Effector CD4-positive, alpha-beta T cell (primary cell): ENCODE measurements at places on chromosomes 3 and 15.

DNA sequence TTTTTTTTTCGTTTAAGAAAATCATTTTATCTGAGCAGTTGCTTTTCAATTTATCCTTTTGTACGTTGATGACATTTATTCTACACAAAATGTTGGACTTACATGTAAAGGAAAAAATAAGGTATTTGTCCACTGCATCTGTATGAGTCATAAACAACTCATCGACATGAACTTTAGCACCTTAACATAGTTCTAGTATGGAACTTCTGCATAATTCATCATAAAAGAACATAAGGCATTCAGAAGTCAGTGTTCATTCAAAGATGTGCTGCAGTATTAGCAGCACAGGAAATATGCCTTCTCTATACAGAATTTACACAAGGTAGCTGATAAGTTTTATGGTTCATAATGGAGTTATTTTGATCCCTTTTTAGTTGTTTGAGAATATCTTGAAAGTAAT lies 801.6 kb downstream of the CADM2 start:
- DNase-seq: no peak

DNA sequence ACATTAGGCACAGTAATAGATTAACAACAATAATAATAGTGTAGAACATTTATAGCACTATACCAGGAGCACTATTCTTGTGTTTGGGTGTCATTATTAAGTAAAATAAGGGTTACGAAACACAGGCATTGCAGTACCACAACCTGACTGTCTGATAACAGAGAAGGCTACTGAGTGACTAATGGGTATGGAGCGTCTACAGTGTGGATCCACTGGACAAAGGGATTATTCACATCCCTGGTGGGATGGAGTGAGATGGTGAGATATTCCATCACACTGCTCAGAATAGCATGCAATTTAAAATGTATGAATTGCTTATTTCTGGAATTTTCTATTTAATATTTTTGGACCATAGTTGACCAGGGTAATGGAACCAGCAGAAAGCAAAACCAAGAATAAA lies 18.2 kb downstream of the MINDY4B start:
- DNase-seq: no peak

GRCh38 chr3:170002879-170003278 lies 34.9 kb upstream of the GPR160 start:
- DNase-seq: no peak

- DNase-seq: peak; percentile 12
These were observed 123.7 kb downstream of the RBPMS2 start for GRCh38 chr15:64651601-64652191.

- DNase-seq: no peak
These were observed 599.5 kb downstream of the FHIT start for GRCh38 chr3:60651799-60652198.

DNA sequence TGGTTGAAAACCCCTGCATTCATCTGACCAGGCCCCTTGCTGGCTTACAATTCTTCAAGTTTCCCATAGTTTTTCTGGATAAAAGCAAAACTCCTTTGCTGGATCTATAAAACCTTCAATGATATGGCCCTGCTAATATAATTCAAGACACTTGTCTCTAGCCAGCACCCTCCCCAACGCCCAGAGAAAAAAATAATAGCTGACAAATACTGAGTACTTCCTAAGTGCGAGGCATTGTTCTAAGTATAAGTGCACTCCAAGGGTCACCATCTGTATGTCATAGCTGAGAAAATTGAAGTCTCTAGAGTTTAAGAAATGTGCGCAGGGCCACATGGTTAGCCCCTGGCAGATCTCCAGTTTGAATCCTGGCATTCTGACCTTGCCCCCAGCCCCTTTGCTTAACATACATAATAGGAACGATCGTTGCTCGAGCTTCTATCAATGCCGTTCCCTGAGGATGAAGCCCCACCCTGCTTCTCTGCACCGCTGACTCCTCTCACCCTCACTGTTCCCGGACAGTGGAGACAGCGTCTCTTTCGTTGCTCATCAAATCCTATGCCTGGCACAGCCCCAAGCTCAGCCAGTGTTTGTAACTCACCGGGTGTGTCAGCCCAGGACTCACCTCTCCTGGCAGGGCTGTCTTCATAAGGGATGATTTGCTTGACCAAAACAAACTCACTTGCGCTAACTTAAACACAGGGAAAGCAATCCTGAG lies 377.1 kb upstream of the PROK2 start:
- DNase-seq: no peak

DNA sequence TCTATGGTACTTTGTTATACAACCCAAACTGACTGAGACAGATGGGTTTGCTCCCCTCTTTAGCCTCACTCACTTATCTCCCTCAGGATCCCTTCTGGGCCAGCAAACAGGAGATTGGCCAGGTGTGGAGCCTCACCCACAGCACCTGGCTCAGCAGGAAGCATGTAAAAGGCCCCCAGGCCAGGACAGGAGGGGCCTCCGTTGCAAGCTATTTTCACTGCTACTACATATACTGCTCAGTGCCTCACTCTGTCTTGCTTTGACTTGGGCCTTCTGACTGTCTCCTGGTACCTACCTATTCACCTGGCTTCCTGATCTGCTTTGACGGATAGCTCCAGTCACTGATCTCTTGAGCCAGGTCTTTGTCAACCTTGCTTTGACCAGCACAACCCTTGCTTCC lies 20.4 kb upstream of the TPM1 start:
- DNase-seq: no peak

DNA sequence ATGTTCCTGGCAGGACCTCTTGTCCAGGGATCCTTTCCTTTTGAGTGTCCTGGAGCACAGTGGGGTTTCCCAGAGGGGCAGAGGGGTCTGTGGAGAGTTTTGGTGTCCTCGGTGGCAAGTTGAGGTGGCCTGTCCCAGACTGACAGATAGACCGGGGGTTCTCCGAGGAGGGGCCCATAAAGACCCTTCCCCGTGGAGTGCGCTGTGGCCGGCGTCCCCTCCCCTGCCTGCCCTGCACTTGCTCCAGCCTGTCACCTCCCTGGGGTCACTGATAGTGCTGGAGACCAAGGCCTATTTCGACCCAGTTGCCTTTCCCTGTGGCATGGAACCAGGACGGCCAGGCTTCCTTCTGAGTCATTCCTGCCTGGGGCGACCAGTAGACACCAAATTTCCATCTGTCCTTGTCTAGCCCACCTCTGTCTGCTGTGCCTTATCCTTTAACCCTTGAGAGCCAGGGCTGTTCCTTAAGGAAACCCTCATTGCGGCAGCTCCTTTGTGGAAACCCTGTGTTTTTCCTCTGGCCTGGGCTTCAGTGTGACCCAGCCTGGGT lies 2.9 kb downstream of the MUC4 start:
- DNase-seq: no peak

DNA sequence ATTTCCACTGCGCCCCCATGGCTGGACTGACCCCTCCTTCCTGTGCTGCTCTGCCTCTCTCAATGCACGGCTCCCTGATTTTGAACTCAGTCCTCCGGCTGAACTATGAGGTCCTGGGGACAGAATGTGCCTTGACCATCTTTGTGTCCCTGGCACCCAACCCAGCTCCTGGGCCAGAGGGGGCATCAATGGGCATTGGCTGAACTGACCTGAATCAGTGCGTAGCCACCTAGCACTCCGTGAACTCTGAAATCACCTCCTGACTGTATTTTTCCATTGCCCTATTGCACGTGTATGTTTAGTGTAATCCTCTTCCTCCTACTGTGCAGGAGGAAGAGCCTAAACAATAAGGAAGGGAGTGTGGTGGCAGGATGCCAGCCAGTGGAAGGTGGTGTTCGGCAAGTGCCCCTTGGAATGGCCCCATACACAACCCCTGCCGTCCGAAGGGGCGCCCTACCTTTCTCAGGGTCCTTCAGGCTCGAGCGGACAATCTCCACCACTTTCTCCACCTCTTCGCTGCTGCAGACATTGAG lies 33.5 kb downstream of the BDH1 start:
- DNase-seq: no peak

GRCh38 chr3:46369675-46370132 lies 1.0 kb upstream of the CCR5 start:
- no peak for DNase-seq

- DNase-seq: no peak
These were observed 140.5 kb downstream of the TLE3 start for GRCh38 chr15:69957175-69957574.

GRCh38 chr3:11230832-11231231 lies 41.4 kb upstream of the ATG7 start:
- DNase-seq: no peak

DNA sequence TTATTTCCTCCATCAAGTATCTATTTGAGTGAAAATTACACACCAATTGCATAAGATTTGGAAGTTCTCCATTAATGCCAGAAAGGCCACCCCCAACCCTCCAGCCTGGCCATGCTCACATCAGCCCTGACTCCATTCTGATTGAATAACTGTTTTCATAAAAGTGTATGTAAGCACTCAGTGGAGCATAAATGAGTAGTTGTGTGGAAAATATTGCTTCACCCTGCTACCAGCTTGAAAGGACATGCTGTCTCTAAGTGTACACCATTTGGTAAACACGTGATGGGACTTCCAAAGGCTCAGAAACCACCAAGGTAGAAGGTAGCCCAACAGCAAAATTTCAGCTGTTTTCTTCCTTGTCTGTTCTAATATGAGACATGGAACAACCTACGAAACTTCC lies 393.8 kb downstream of the ZNF385D start:
- no peak for DNase-seq

GRCh38 chr15:37016231-37016630 lies 84.1 kb downstream of the MEIS2 start:
- DNase-seq: no peak

DNA sequence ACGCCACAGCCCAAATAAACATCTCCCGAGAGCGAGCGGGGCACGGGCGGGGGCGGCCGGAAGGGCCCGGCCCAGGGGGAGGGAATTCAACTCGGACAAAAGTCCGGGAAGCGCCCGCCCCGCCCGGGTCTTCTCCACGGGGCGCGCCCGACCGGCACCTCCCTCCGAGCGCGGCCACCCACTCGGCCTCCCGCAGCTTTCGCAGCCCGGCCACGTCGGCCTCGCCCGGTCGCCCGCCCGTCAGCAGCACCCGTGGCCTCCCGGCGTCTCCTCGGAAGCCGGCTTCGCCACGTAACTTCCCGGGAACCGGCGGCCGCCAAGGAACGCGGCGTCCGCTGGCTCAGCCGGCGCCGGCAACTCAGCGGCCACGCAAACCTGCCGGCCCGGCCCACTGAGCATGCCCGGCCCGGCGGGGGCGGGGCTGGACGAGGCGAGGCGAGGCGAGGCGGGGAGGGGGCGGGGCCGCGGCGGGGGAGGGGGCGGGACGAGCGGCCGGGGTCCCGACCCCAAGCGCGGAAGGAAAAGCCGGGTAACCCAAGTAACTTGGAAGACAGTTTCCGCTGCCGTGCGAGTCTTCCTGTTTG lies at the start of gene TJP1:
Gene TJP1, minus strand, starts transcription at position 369 of the 584 bp plus-strand sequence. CDS start 440 bp downstream, outside the sequence.
- DNase-seq: no peak

GRCh38 chr3:2958551-2958950 lies 151.6 kb downstream of the IL5RA start:
- no peak for DNase-seq

GRCh38 chr3:186930641-186931531 lies 560 bp downstream of the ST6GAL1 start:
- peak; percentile 60 for DNase-seq

- DNase-seq: no peak
These were observed 94.7 kb downstream of the LINGO1 start for GRCh38 chr15:77538027-77538451.

- DNase-seq: no peak
These were observed 377.0 kb downstream of the GAP43 start for GRCh38 chr3:116000311-116000710.

DNA sequence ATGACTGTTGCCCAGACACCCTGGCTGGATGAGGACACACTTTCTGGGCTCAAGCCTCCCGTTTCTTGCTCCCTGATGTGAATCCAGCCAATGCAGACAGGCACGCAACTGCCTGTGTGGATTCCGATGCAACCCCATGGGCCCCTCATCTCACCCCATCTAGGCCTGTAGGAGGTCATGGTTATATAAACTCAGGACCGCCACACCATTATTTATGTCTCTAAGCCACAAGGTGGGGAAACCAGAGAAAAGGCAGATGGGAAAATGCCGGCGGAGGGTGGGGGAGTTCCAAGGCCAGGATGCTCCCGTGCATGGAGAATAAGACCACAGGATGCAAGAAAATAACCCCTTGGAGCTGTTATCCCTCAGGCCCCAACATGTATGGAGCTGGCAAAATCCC lies 2.0 kb downstream of the MESP1 start:
- DNase-seq: no peak

DNA sequence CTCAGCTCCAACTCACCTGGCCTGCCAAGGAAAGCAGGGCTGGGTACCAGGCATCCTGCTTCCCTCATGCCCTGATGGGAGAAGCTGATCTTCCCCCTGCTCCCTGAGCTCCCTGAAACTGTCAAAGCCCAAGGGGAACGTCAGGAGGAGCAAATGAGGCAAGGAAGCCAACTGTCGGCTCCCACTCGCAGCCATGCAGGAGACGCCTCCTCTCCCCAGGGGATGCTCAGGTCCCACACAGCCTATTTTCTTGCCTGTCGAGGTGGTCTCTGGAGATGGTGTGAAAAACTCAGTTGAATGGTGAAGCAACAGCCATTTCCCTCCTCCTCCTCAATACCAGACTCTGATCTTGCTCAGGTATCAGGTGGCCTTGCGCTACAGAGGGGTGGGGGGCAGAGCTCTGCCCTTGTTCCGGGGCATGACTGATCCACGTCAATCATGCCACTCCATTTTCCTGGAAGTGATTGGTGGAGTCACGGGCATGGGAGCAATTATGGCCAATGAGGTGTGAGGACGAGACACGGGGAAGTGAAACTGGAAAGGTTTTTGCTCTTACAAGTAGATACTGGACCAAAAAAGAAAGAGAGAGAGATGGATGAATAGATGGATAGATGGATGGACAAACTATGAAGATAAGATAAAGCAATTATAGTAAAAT lies 58.2 kb downstream of the SLC6A1 start:
- DNase-seq: no peak

DNA sequence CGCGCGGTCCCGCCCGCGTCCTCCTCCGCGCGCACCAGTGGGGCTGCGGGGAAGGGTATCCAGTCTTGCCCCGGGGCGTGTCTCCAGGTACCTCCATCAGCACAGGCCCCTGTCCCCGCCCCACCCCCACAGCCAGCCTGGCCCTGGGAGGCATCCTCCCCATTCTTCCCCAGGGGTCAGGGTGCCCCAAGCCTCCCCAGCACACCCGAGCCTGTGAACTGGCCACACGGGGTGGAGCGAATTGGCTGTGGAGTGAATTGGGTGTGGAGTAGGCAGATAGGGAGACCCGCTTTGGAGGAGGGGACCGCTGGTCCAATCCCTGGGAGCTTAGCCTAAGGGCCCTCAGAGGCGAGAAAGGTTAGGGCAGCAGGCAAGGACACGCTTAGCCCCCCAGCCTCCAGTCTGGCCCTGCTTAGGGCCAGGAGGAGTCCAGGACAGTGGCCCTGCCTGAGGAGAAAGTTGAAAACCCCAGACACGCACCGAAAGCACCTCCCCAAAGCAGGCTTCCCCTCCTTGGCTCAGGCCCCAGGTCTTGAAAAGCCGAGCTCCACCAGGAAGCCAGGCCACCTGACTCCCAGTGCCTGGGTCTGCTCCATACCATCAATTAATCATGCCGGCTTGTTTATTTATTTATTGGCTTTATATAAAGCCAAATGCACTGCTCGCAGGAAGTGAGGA lies 107.7 kb upstream of the SLC6A11 start:
- DNase-seq: no peak

DNA sequence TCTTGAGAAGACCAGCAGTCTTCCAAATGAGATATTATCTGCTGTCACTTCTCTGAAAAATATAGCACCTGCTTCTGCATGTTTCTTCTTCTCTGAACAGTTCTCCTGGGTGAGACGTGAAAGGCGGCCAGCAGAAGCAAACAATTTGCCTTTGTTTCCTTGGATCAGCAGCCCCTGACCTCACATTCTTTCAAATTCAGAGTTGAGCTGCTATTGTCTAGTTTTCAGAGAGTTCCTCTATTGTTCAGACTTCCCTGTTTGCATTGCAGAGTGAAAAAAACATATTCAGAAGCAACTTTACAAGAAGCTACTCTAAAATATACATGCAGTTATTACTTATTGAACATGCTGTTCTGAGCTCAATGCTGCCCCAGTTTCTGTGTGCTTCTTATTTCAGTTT lies 653.6 kb downstream of the NAALADL2 start:
- DNase-seq: no peak
